ENCODE measurements at places on chromosomes 6 and 20.

DNA sequence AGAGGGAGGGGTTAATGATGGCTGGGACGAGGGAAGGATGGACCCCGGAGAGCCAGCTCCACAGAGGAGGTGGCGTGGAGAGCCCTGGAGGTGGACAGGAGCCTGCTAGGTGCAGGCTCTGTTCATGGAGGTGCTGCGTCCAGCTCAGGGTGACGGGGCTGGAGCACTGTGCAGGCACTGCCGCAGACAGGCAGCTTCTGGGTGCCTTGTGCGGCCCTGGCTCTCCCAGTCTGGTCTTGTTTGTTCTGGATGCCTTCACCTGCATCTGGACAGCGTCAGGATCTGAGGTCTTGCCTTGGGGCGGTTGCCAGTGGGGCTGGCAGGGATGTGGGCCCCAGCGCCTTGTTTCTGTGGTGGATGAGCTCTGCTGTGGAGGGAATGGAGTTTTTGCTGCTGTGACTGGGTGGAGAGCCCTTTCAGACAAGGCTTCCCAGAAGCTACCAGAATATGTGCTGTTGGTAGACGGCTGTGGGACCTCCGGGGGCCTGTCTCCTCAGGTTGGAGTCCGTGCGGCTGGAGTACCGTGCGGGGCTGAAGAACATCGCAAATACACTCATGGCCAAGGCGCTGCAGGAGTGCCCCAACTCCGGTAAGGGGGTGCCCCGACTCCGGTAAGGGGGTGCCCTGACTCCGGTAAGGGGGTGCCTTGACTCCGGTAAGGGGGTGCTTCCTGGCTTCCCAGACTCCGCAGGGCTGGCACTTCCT lies 7.8 kb upstream of the C20orf204 start:
- no peak for DNase-seq

GRCh38 chr6:84498905-84499304 lies 265.5 kb downstream of the TBX18 start:
- peak; percentile 61 for DNase-seq

- DNase-seq = peak; percentile 64
Measured at GRCh38 chr20:19828232-19828631, 70.2 kb downstream of the RIN2 start.

DNA sequence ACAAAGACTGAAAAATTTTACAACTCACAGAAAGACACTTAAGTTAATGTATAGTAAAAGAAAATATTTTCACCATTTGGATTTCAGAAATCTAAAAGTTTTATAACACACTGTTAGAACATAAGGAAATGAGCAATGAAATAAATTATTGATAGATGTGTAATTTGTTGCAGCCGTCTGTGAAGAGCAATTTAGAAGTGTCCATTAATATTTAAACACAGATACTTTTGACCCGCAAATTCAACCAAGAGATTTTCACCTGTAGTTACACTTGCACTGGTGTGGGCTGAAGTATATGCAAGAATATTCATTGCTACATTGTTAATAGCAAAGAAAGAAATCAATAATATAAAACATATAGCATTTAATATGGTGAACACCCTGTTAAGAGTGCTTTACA lies 14.6 kb upstream of the SLC17A3 start:
- no peak for DNase-seq

DNA sequence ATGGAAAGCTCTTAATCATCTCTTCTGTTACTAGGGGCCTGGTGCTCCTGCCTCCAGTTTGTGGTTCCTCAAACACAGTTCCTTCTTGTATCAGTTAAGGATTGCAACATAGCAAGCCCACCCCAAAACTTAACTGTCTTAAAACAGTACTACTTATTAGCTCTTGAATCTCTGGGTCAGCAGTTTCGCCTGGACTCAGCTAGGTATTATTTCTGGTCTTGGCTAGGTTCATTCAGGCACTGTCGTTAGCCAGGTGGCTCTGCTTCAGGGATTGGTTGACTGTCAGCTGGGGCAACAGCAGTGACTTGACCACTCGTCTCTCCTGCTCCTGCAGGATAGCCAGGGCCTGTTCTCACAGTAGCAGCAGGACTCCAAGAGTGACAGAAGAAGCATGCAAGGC lies 30.0 kb upstream of the RALY start:
- no peak for DNase-seq

DNA sequence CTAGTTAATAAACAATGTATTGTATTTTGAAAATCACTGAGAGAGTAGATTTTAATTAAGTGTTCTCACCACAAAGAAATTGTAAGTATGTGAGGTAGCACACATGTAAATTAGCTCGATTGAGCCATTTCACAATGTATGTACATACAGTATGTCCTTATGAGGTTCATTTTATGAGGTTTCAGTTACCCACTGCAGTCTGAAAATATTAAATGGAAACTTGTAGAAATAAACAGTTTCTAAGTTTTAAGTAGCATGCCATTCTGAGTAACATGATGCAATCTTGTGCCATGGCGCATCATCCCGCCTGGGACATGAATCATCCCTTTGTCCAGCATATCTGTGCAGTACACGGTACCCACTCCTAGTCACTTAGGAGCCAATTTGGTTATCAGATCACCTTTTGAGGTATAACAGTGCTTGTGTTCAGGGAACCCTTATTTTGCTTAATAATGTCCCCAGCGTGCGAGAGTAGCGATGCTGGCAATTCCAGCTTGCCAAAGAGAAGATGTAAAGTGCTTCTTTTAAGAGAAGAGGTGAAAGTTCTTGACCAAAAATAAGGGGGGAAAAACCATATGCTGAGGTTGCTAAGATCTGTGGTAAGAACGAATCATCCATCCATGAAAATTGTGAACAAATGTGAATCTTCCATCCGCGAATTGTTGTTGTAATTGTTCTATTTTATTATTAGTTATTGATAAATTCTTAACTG lies 64.7 kb downstream of the KCNS1 start:
- peak; percentile 79 for DNase-seq

All from choroid plexus epithelial cell (primary cell).